ENCODE measurements at places on chromosomes 16 and 17.
A peak's percentile ranks its signal among the peaks of the same experiment; 100 is the strongest.

DNA sequence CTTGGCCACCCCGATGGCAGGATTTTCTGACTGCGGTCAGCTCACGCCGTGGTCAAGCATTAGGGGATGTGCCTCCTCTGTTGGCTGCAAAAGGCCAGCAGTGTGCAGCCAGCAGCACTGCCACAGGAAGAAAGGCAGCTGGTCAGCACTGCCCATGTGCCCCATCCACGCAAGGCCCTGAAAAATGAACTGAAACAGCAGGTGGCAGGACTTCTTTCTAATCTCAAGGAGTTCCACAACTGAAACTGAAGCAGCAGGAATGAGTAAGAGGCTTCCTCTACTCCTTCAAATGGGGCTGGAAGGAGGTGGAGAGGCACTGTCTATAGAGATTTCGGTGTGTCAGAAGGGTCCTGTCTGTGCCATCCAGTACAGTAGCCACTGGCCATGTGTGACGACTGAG is 3.2 kb downstream of the ZNF500 start:
- no peak for DNase-seq

DNA sequence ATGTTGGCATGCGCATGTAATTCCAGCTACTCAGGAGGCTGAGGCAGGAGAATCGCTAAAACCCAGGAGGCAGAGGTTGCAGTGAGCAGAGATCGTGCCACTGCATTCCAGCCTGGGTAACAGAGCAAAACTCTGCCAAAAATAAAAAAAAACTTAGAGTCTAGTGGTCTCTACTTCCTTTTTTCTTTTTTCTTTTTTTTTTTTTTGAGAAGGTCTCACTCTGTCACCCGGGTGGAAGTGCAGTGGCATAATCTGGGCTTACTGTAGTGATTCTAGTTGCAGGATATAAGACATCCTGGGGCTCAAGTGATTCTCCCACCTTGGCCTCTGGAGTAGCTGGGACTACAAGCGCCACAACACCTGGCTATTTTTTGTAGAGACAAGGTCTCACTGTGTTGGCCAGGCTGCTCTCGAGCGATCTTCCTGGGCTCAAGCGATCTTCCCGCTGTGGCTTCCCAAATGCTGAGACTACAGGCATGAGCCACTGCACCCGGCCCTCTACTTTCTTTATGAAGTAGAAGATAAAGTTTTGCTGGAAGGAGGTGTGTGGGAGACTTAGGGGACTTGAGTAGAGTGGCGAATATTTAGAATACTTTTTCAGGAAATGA is 47.9 kb upstream of the TAOK1 start:
- no peak for DNase-seq

- DNase-seq, result no peak
These were observed 52.6 kb upstream of the MAP3K14 start for GRCh38 chr17:45369421-45369820.

DNA sequence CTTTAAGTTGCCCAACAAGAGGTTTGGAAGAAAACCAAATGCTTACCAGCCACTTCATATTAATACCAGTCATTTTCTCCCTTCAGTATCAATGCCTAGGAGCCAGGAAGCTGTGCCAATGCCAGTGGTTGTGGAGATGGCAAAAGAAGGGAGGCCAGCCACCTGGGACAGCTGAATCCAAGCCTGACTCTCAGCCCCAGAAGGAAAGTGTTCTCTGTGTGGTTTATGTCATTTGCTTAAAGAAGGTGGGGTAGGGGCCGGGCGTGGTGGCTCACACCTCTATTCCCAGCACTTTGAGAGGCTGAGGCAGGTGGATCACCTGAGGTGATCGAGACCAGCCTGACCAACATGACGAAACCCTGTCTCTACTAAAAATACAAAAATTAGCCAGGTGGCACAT is 13.4 kb downstream of the C17orf78 start:
- peak; percentile 60 for DNase-seq

- no peak for DNase-seq
These were observed 1047.2 kb downstream of the CDH11 start for GRCh38 chr16:64074706-64075105.

DNA sequence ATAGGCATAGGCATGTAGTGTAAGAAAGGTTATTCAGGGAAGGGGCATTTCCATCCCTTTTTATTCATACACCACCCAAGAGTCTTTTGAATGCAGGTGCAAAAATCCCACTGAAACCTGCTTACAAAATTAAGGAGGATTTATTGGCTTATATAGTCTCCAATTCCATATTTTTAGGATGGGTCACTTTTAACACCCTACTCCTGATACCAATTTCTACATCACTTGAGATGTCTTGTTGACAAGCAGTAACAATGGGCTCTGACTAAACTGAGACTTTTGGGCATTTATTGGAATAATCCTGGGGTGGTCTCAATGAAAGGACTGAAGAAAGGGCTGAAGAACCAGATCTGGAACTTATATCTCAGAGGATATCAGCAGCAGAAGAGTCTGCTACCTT is 18.9 kb upstream of the NKD1 start:
- no peak for DNase-seq

GRCh38 chr16:85480727-85481101 is 132.4 kb upstream of the GSE1 start:
- no peak for DNase-seq

DNA sequence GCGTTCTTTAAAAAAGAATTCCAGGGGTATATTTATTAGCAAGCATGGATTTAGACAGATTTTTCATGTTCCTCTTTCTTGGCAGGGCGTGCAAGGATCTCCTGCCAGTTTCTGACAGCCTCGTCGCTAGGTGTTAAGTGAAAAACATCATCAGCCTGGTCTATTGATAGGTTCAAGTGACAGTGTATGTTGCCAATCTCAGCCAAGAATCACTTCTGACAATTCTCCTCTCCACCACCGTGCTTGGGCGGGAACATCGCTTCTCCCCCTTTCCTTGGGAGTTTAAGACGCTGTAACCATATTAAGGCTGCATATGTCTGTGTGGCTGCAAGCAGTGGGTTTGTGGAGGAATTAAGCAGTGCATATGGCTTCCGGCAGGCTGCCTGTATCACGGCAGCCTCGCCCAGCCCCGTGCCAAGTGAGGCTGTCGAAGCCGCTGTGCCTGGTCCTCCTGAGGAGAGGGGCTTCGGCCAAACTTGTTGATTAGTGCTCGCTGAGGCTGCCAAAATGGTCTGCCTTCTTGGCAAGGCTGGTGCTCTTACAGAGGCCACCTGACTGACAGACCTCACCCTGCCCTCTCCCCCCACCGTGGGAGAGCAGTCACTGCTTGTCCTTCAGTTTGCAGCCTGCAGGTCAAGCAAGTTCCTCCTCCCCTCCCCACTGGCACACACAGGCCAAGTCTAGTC is 132.2 kb upstream of the MPHOSPH6 start:
- DNase-seq, result no peak

GRCh38 chr17:7184647-7185046 is 5.5 kb upstream of the ASGR1 start:
- DNase-seq, result no peak

GRCh38 chr17:1643293-1643998 is 2.1 kb downstream of the SCARF1 start:
- DNase-seq, result no peak

DNA sequence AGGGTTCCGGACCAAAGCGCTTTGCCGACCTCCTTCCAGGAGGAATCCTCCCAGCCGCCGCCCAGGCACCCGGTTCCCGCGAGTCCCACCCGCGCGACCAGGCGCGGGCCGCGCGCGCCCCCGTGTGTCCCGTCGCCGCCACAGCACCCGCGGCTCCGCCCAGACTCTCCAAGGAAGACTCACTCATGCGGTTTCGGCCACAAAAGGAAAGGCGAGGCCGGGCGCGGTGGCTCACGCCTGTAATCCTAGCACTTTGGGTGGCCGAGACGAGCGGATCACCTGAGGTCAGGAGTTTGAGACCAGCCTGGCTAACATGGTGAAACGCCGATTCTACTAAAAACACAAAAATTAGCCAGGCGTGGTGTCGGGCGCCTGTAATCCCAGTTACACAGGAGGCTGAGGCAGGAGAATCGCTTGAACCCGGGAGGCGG is 3.5 kb upstream of the PKMYT1 start:
- peak; percentile 65 for DNase-seq

DNA sequence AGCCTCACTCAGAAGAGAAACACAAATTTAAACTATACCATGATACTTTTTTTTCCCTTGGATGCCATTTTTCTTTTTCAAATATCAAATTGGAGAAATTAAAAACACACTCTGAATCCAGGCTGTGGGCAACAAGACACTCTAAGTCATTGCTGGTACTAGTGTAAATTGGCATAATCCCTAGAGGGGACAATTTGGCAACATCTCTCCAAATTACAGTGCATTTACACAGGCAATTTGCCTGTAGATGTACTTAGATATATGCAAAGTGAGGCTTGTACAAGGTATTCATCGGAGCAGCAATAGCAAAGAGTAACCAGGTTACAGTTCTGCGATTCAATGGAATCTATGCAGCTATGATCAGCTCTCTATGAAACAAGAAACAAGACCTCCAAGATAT is 6.7 kb upstream of the GUCY2D start:
- no peak for DNase-seq

- DNase-seq, result peak; percentile 33
These were observed 47.5 kb downstream of the SLC6A2 start for GRCh38 chr16:55703003-55704001.

GRCh38 chr17:74271281-74271680 is 2.8 kb upstream of the DNAI2 start:
- no peak for DNase-seq

DNA sequence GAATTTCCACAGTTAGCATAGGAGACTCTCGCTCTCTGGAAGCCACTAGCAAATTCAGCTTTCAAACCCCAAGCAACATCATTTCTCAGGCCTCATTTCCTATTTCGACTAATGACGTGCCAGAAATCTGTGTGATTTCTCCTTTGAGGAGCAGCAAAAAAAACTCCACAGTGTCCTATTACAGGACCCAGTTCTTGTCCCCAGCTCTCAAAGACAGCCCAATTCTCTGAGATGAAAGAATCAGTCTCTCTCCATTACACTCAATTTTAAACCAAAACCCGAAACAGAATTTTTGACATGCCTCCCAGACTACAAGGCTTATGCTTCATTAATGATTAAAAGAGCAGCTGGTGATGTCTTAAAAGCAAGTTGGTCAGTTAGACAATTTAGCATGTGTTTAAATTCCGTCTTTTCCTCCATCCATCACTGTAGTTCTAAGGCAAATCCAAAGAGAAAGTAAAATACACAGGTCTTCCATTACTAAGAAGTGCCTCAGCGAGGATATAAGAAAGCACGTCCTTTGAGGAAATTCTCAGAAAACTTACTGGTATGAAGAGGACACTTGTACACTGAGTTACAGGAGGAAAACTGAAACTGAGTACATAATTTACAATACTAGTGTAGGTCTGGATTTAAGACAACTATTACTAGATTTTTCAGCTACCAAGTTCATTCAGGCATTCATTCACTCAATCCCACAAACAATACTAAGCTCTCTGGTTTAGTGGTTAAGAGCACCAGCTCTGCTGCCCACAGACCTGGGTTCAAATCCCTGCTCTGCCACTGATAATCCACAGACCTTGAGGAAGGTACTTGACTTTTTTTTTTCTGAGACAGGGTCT is 12.5 kb downstream of the TOM1L2 start:
- DNase-seq, result peak; percentile 5

DNA sequence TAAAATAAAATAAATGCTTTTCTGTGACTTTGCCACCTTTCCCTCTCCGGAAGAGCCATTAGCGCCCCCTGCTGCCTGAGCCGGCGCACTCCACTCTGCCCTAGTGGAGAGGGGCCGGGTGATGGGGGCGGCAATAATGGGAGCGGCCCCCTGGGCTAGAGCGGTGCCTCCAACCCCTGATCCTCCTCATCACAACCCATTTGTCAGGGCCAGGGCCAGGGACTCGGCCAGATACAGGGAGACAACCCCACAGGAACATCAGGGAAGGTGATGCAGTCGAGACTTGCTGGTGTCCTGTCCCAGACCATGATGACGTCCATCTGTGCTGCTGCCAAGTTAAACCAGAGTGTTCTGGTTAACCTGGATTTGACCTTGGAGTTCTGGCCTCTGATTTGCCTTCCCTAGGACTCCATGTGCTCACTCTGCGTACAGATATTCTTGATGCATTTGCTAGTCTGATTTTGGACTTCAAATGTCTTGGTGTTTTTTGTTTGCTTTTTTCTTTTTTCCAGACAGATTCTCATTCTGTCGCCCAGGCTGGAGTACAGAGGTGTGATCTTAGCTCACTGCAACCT is 46.1 kb upstream of the BPTF start:
- no peak for DNase-seq

DNA sequence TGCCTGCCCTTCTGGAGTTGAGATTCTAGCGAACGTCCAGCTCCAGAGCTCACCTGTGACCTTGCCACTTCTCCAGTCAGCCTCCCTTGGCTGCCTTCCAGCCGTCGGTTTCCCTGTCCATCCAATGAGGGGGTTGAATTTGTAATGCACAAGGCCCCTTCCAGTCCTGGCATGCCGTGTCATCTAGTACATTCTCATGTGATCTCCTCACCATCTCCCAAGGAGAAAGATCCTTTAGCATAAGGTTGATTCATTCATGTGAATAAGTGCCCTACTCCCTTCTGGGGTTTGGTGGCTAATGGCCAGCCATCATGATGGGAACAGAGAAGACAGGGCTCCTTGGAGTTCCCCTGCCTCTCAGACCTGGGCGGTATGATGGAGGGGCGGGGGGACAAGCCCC is 18.9 kb upstream of the ABCC3 start:
- DNase-seq, result no peak

- DNase-seq, result no peak
These were observed 11.8 kb downstream of the FMNL1 start for GRCh38 chr17:45233423-45233924.

GRCh38 chr16:23283571-23283970 is 18.5 kb upstream of the SCNN1B start:
- DNase-seq, result no peak

DNA sequence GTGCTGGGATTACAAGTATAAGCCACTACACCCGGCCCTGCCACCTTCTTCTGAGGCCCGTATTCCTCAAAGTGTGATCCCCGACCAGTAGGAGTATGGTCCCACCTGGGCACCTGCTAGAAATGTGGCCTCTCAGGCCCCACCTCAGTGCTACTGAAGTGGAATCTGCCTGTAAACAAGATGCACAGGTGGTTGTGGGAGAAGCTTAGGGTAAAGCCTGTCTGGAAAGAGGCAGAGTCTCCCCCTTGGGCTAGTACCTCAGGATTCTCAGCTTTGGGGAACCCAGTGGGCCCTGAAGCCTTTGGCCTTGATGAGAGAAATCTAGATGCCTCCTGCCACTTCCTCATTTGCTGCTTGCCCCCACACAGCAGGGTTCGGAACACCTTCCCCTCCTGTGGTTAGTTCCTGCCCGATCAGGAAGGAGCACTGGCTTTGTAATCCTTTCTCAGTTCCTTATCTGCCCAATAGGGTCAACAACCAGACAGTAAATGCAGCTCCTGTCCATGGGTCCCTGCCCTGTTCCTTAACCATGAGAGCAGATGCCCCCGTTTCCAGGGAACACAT is 25.2 kb downstream of the TK2 start:
- DNase-seq, result no peak

GRCh38 chr16:30974348-30974747 is 10.7 kb upstream of the HSD3B7 start:
- DNase-seq, result no peak

DNA sequence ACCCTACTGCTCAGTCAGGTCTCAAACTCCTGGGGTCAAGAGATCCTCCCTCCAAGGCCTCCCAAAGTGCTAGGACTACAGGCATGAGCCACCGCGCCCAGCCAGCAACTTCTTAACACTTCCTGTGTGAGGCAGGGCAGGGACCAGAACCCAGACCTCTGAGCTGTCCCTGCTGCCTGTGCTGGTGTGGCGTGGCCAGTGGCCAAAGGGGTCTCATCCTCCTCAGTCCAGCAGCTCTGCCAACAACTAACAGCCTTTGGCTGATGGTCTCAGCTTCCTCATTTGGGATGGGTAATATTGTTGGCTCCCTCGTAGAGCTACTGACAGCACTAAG is 1.4 kb upstream of the LLGL1 start:
- no peak for DNase-seq
